ENCODE measurements at places on chromosomes 1 and 21. TPM values are rescaled to one million over a fixed set of nuclear protein-coding genes. Genes with fewer than 3 reads are reported as not detected.

FAM151A gene
- total RNA-seq: not detected

PRAMEF1 gene
- total RNA-seq: not detected

KCNQ4 gene
- 0.14 TPM for total RNA-seq

NBL1 gene
- total RNA-seq: 24.5 TPM

APOBEC4 gene
- not detected for total RNA-seq

HMGCL gene
- total RNA-seq: 14.6 TPM

SPRR4 gene
- not detected for total RNA-seq

KIF26B gene
- total RNA-seq: 0.10 TPM

Measured in A549 treated with CpdA at 1 μM for 4 hours (cell line).